ENCODE measurements at places on chromosomes 4 and X.
A peak's percentile ranks its signal among the peaks of the same experiment; 100 is the strongest.

DNA sequence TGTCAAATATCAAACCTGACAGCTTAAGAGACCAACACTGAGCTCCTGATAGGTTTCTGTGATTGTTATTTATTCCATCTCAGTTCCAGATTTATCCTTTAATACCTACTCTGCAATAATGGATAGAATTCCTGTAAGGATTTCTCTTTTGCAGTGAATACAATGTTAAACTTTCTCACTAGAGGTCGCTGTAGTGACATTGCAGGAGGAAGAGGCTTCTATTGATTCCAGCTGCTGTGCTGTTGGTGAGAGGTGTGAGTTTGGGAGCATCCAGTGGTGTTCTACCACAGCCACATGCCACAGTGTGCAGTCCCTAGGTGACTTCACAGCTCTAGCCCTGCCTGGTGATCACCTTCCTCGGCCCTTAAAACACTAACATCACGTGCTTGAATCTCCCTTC, 34.6 kb upstream of the DCAF8L2 start:
- DNase-seq, result no peak

DNA sequence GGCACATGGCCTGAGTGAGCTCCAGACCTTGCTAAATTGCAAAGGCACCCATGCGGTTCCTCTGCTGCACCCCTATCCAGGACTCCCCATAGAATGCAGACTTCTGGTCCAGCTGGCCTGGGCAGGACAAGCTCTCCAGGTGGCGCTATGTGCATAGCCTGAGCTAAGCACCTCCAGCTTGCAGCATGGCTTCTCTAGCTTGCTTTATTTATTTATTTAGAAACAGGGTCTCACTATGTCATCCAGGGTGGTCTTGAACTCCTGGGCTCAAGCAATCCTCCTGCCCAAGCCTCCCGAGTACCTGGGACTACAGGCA, 5.5 kb upstream of the WFS1 start:
- peak; percentile 44 for DNase-seq

- DNase-seq, result no peak
Measured at GRCh38 chrX:857376-857775, 226.8 kb downstream of the SHOX start.

DNA sequence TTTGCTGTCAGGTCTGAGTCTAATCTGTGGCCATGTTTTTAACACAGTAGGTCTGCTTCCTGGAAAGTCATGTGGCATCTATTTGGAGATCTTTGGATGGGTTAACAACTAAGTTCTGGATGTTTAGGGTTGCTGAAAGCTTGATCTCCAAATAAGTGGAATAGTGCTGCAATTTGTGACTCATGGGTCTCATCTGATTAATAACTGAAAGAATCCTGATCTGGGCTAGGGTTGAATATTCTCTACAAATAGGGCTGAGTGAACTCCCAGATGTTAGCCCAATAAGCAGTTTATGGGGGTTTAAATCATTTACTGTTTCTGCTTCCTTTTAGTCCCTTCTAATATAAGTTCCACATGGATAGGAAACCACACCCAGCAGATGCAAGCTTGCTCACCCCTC, 23.1 kb downstream of the CT47C1 start:
- no peak for DNase-seq

DNA sequence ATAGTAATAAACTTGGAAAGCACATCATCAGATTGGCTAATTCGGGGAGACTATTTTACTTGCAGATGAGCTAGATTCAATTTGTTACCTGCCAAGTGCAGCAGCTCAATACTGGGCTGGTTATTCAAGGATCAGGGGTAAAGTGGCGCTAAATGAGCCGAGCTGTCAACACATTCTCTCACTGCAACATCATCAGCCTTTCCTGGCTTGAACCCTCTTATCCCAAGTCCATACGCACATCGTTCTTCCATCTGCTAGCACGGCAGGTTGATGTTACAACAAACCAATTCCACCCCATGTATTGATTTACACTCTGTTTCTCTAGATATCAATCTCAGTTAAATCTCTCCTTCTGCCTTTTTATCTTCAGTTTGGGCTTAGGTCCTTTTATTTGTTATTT, 2101.5 kb upstream of the AGA start:
- DNase-seq, result no peak

GRCh38 chrX:19687395-19687794, 172.1 kb upstream of the MAP3K15 start:
- DNase-seq, result no peak

DNA sequence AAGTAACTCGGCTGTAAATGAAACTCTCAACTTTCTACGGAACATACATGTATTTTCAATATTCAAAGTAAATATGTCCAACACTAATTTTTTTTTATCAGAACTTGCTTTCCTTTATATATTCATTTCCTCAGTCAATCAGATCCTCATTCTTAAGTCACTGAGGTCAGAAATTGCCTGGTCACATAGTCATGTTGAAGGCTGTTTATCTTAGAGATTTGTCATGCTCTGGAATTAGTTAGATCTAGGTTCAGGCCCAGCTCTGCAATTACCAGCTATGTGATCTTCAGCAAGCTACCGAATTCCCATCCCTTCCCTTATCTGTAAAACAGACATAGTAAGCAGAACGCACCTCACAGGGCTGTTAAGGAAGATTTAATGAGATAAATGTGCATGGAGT, 228.8 kb downstream of the SPCS3 start:
- DNase-seq, result no peak

GRCh38 chr4:36159208-36159607, 85.1 kb downstream of the ARAP2 start:
- no peak for DNase-seq

All from activated T-cell treated with anti-CD3 and anti-CD28 coated beads, Interleukin-2, amount 50 U/mL, for 48 hours (primary cell).